ENCODE measurements at places on chromosomes 12 and 14. TPM values are rescaled to one million over a fixed set of nuclear protein-coding genes. Genes with fewer than 3 reads are reported as not detected.

Gene LRRC43
- total RNA-seq, result 0.37 TPM

Gene RD3L
- not detected for total RNA-seq

Gene RNU6-7
- total RNA-seq, result not detected

Gene DAO
- not detected for total RNA-seq

Gene DACT1
- total RNA-seq, result 0.50 TPM

Gene CRIP1
- total RNA-seq, result 1,965 TPM

Gene BEST3
- total RNA-seq, result 1.2 TPM

Gene ATG2B
- total RNA-seq, result 8.0 TPM

Gene VRTN
- not detected for total RNA-seq

Gene AJUBA
- total RNA-seq, result 49.4 TPM

Gene OR6C2
- not detected for total RNA-seq

Gene TMEM121
- total RNA-seq, result 6.9 TPM

Gene CMKLR1
- total RNA-seq, result not detected

Gene CYP46A1
- 0.09 TPM for total RNA-seq

Gene FNTB
- 22.7 TPM for total RNA-seq

Gene SAMD4A
- total RNA-seq, result 7.3 TPM

Gene SAMD15
- 2.0 TPM for total RNA-seq

Gene LRFN5
- total RNA-seq, result not detected

Gene PRICKLE1
- total RNA-seq, result 0.85 TPM

Gene TAS2R19
- total RNA-seq, result not detected

Gene TESPA1
- not detected for total RNA-seq

Gene PRKD1
- total RNA-seq, result 2.4 TPM

Gene CBLN3
- 1.4 TPM for total RNA-seq

Gene GDF3
- total RNA-seq, result not detected

Gene GPHB5
- total RNA-seq, result not detected

Gene SLC39A2
- total RNA-seq, result not detected

Gene GSG1
- total RNA-seq, result 0.35 TPM

Gene MAP3K9
- 3.8 TPM for total RNA-seq

Gene MYF6
- total RNA-seq, result not detected

Gene FAM186B
- 0.15 TPM for total RNA-seq

Gene ASCL4
- not detected for total RNA-seq

Gene INSM2
- not detected for total RNA-seq

Gene SLC17A8
- not detected for total RNA-seq

Gene SYT10
- total RNA-seq, result not detected

Gene OASL
- 3.7 TPM for total RNA-seq

Gene LRP1-AS
- total RNA-seq, result not detected
